ENCODE measurements at places on chromosomes 4 and X.

- DNase-seq: peak; percentile 75
Measured at GRCh38 chr4:53706422-53707032, 115.2 kb upstream of the LNX1 start.

- DNase-seq: no peak
Measured at GRCh38 chr4:81307991-81308390, 93.0 kb upstream of the PRKG2 start.

DNA sequence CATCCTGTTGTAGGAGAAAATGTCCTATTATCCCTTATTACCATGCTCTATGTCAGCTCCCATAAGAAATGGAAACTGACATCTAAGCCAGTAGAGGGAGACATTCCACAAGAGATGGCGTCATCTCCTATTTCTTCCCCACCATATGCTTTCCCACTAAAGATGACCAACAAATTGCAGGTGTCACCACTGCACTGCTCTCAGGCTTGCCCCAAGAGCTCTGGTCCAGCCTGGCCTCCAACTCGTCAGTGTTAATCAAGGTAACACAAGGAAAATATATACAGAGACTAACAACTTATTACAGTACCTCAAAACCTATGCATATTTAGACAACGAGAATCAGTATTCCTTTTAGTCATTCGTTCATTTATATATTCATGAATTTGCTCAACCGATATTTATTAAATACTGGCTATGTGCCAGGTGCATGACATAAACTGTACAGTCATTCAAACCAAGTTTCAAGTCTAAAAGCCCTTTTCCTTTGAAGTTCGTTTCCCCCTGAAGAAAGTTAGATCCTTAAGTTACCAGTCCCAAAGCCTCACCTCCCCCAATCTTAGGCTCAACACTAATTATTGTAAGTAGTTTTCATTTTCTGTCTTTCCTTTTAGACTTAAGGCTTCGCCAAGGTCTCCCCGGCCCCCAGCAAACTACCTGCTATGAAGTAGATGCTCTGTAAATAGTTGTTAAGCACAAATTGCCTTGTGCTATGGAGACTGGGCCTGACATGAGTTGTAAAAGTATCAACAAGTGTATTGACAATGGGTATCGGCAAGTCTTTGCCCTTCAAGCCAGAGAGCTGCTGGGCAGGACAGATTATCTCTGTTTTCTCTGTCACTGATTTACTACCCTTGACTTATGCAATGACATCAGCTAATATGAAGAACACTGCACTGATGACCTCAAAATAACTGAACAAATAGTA lies 3.1 kb upstream of the FGB start:
- peak; percentile 64 for DNase-seq

DNA sequence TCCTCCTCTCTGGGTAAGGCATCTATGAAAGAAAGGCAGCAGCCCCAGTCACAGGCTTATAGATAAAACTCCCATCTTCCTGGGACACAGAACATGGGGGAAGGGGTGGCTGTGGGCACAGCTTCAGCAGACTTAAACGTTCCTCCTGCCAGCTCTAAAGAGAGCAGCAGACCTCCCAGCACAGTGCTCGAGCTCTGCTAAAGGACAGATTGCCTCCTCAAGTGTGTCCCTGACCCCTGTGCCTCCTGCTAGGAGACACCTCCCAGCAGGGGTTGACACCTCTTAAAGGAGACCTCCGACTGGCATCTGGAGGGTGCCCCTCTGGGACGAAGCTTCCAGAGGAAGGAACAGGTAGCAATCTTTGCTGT lies 89.9 kb downstream of the EFHC2 start:
- no peak for DNase-seq

DNA sequence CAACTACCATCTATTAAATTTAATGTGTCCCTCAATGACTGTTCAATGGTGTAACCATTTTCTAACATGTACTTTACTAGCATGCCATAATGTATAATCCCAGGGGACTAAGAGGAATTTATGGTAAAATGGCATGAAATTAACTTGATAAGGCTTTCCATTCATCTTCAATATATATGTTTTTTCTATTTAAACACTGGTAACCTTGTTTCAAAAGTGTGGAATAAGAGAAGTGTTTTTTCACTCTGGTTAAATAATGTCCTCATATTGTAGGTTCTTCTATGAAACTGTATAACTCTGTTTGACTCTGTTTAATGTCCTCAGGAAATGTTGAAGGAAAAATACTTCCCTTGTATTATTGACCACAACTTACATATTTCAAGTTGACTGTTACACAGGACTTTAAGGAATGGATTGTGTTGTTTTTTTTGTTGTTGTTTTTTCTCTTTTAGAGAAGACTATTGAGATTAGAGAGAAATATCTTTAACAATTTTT lies 113.8 kb upstream of the ARSJ start:
- DNase-seq: no peak

DNA sequence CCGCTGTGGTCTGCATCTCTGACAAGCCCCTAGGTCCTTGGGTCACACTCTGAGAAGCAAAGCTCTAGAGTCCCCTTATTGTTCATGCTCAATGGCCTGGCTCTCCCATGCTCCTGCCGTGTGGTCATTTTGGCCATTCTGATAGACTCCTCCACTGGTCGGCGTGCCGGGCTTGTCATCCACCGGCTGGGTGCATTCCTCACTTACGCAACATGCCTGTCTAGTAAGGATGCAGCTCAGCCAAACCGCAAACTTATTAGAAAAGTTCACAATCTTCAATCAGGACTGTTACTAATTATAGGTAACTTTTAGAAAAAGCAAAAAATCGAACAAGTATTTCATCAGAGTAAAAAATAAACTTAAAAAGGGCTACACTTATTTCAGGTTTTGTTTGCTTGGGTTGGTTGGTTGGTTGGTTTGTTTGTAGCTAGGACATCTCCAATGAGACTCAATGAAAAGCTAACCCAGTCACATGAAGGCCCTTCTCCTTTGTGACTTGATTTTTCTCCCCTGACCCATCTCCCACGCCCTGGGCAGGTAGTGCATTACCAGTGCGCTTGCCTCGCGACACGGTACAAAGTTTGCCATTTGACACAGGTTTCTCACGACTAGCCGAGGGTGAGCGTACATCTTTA lies 41.0 kb downstream of the IRF2 start:
- DNase-seq: no peak

DNA sequence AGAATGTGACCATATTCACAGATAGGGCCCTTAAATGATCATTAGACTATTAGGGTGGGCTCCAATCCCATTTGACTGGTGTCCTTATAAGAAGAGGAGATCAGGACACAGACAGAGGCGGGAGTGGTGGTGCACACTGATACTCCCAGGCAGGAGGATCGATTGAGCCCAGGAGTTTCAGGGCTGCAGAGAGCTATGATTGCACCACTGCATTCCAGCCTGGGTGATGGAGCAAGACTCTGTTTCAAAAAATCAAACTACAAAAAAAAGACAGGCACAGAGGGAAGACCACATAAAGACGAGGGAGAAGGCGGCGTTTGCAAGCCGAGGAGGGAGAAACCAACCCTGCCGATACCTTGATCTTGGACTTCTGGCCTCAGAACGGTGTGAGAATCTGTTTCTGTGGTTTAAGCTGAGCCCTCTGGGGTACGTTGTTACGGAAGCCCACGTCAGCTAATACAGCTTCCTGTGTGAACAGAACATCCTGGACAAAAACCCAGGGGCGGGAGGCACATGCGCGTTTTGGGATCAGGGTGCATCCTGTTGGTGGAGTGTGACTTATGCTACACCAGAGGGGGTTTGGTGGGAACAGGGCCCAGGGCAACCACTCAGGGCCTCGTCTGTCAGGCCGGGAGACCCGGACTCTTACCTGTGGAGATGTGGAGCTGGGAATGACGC lies 211.8 kb upstream of the PSAPL1 start:
- DNase-seq: no peak

DNA sequence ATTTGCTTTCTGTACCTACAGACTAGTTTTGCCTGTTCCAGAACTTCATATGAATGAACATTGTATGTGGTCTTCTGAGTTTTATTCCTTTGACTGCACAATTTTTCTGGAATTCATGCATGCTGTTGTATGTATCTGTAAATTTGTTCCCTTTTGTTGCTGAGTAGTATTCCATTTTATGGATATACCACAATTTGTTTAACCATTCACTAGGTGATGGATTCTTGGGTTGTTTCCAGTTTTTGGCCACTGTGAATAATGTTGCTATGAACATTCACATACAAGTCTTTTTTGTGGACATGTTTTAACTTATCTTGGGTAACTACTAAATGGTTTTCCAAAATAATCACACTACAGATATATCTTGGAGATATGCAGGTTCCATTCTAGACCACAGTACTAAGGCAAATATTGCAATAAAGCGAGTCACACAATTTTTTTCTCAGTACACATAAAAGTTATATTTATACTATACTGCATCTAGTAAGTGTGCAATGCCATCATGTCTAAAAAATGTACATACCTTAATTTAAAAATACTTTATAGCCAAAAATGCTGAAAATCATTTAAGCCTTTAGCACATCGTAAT lies 58.7 kb downstream of the TSPAN5 start:
- DNase-seq: no peak
